ENCODE measurements at places on chromosomes 1 and 21.

DNA sequence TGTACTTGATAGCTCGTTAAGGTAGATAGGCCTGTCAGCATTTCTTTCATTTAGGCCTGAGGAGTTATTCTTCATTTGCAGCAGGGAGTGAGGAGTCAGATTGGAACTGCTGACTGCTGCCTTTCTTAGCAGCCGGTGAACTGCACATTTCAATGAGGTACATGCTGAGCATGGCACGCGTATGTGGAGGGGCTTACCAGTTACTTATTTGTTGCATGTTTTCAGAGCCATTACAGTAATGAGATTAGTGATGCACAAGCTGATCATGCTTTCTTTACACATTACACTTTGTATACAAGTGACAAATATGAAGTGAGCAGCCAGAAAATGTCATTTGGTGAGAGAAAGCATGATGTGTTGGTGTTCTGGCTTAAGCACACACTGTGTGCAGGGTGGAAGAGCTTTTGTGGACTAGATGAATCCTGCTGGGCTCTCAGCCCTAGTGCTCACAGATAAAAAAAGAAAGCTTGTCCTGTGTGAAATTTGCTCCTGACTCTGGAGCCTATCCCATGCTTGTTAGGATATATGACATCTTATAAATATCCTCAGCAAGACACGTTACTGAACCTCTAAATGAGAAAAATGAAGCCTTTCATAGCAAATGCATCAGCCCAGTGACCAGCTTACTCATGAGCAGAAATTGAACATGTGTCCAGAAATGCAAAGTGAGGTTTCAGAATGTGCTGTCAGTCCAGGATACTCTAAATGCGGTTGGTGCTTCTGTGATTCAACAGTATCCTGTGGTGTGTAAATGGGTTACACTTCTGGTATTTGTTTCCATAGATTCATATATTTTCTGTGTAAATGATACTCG, 574.7 kb upstream of the ADGRL2 start:
- no peak for DNase-seq

DNA sequence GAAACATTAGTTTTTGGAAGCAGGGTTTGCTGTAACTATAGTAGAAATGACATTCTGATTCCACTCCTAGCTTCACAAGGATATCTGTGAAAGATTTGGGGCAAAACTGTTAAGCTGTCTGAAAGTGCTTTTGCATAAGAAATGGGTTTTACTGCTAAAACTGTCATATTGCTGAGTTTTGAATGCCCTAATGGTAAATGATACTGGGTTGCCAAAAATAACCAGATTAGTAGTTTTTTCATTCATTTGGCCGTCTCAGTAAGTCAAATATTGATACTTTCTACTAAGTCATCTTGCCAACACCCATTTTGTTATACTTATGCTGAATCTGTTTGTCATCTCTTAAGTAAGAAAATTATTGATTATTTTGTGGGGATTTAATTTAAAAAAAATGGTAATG, 399 bp upstream of the PTPRC start:
- DNase-seq = no peak

DNA sequence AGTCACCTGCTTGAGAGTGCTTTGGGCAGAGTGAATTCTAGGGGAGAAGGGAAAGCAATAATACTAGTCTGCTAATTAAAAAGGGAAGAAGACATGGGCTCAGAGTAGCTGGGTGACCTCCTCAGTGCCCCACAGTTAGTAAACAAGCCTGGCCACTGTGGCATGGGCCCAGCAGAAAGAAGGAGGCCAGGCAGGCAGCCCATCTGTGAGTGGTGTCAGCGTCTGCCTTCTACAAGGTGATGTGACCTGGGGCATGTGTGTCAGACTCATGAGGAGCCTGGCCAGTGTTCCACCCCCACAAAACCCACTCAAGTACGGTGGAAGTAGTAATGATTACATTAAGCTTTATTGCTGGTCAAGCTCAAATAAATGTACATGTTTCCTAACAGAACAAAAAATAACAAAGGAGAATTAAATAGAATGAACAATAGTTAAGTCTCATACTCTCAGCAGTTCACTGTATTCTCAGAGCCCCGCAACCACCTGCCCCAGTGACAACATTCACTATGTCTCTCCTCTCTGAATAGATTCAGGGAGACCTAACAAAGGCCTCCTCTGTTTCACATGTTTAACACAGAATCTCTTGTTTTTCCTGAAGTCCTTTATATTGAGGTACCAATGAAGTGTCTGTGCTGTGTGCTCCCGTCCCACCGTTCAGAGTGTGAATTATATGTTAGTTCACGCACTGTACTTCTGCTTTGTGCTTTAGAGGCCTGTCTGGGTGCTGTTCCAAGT, 32.5 kb downstream of the SLC22A15 start:
- DNase-seq = no peak

DNA sequence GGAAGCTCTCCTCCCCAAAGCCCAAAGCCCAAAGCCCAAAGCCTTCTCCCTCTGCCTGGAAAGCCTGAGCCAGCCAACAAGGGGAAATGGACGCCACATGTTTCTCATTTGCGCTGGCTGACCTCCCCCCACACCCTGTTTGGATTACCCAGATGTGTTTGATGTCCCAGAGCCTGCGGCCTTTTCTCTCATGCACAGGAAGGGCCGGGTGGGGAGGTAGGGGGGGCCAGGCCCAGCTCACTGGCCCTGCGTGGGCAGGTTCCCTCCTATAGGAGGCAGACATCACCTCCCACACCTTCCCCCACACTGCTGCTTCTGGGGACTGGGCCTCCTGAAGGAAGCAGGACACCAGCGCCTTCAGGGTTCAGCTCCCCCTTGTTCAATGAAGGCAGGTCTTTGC, 116.3 kb downstream of the NAV1 start:
- DNase-seq = no peak

GRCh38 chr1:9161963-9162362, 33.1 kb upstream of the GPR157 start:
- no peak for DNase-seq

DNA sequence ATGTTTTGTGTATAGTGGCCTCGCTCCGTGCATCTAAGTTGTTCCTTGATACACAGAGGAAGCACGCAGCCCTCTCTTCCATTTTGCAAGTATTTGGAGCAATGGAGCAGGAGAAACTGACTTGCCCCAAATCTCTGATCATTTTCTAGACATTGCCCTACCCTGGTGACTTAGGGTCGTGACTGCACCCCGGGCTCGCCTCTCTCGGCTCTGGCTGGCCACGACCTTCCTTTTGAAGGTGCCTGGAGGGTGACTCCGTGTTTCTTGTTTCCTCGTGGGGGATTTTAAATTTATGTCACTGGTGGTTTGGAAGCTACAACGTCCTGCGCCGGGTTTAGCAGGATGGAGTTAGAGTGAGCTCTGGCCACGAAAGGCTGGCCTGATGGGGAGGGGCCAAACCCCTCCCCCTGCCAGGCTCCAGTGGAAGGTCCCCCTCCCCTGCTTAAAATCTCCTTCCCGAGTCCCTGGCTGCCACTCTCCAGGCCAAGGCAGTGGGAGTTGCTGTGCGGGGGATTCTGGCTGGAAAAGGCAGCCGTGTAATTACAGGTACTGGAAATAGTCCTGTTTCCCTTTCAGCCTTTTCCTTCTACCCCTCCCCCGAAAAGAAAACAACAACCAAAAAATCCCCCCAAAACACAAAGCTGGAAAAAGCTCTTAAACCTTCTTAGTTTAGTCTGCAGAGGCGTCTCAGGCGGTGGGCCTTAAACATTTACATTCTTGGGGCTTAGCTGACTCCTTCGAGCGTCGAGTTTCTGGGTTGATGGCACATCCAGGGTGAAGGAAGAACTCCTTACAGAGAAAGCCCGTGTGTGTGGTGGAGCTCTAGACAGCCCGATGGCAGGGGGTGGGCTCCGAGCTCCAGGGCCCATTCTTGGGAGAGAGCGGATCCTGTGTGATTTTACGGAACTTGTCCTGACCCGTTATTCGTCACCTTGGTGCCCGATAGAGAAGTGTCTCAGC, 28.1 kb downstream of the SPSB1 start:
- no peak for DNase-seq

GRCh38 chr1:151968058-151968457, 25.6 kb downstream of the S100A10 start:
- DNase-seq = peak; percentile 61

- no peak for DNase-seq
Measured at GRCh38 chr1:212701910-212702309, 2.3 kb upstream of the BATF3 start.

GRCh38 chr1:209657140-209657879, 5.1 kb upstream of the LAMB3 start:
- peak; percentile 81 for DNase-seq

- DNase-seq = no peak
Measured at GRCh38 chr1:48181669-48182367, 40.7 kb upstream of the SLC5A9 start.

DNA sequence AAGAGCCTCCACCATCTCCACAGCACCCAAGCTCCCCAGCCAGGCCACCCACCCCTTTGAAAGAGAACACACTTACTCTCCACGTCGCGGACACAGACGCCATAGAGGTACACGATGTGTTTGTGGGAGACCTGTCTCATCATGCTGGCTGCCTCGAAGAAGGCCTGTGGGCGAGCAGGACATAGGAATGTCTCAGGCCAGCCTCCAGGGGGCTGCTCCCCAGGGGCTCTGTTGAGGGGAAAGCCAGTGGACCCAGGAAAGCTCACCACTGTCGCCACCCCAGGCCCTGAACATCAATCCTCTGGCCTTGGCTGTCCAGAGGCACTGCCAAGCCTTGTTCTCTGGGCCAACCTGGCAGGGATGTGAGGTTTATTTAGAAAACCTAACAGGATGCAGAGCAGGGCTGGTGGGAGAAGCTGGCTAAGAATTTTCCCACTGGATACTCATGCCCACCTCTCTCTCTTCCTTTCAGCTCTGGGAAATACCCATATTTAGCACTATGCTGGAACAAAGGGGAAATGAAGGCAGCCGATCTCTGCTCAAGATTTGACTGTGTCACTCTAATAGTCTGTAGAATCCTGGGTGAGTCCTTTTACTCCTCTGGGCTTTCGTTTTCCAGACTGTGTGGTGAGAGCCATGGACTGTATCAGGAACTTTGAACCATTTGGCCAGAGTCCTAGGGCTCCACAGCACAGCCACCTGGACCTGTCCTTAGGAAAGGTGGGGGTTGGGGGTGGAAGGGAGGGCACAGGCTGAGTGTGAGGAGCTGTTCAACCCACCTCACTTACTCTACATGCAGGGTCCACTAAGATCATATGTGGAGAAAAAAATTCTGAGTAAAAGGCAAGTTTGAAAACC, 101.9 kb downstream of the RAVER2 start:
- DNase-seq = no peak

DNA sequence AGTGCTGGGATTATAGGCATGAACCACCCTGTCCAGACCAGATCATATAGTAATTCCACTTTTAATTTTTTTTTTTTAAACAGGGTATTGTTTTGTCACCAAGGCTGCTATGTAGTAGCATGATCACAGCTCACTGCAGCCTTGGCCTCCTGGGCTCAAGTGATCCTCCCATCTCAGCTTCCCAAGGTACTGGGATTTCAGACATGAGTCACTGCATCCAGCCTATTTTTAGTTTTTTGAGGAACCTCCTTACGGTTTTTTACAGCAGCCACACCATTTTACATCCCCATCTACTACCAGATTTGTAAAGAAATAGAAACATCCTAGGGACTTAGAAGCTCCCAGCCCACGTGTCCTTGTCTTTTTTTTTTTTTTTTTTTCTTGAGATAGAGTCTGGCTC, 24.0 kb downstream of the L1TD1 start:
- no peak for DNase-seq

DNA sequence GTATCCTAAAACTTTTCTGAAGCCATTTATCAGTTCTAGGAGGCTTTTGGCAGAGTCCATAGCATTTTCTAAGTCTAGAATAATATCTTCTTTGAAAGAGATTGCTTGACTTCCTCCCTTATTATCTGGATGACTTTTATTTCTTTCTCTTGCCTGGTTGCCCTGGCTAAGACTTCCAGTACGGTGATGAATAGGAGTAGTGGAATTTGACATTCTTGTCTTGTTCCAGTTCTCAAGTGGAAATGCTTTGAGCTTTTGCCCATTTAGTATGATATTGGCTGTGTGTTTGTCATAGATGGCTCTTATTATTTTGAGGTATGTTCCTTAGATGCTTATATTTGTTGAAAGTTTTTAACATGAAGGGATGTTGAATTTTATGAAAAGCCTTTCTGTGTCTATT, 1647.9 kb downstream of the PLA2G4A start:
- no peak for DNase-seq

DNA sequence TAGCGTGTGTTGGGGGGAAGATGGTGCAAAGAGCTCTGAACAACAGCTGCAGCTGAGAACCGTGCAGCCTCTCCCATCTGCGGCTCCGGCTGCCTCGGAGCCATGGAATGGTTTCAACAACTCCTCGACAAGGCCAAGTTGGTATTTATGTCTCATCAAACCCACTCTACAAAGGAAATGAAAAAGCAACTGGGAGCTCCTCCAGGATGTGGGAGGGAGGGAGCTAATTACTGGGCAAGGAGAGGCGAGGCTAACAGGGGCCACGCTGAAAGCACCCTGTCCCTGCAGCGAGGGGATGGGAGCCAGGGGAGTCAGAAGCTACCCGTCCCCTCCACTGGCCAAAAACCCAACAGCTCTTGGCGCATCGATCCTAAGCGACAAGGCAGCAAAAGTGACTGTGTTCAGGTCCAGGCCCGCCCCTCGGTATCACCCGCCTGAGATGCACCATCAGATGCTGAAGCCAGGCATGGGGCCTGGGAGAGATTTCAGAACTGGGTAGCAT, 63.1 kb downstream of the ACOT7 start:
- no peak for DNase-seq

DNA sequence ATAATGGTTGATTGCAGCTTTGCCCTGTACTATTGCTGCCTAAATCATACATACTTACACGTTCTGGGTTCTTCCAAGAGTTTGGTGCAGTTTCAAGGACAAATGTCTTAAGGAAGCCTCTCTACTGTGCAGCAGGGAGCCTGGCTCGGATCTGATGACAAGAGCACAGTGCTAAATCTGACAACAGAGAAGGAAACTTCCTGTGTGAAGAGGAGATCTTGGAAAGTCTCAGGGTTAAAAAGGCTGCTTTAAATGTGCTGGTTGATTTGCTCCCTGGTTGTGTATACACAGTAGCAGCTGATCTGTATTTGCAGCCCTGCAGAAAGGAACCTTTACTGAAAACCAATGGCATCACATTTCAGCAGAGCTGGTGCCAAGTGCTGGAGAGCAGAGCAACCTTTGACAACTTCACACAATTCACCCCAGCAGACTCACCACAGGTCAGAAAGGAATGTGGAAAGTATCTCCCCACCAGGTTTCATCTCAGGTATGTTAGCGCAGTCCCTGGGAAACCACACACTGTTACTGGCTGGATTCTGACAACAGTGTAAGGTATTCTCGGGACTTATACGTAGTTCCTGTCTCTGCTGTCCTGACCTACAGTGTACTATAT, 355.0 kb upstream of the ESRRG start:
- no peak for DNase-seq

GRCh38 chr1:1162597-1163537, 10.8 kb upstream of the TTLL10 start:
- no peak for DNase-seq
